Stimulated activated naive CD4-positive, alpha-beta T cell treated with Interleukin-2 at 50 U/mL for 16 hours (primary cell): ENCODE measurements at places on chromosomes 6 and 20.

DNA sequence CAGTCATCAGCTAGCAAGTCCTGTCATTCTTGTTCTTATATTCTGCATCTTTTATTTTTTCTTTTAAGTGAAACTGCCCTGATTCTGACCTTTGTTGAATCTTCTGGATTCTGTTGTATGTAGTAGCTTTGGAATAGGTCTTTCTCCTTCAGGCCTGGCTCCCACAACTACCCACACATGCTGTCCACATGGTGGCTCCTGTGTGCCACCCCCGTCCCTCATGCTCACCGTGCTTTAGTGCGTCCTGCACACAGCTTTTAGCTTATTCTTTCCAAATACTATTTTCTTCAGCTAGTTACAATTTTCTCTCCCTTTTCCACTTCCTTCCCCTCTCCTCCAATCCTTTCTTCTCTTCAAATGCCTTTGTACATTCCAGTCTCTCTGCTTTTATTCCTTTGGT, 61.8 kb downstream of the CTNNBL1 start:
- no peak for DNase-seq

DNA sequence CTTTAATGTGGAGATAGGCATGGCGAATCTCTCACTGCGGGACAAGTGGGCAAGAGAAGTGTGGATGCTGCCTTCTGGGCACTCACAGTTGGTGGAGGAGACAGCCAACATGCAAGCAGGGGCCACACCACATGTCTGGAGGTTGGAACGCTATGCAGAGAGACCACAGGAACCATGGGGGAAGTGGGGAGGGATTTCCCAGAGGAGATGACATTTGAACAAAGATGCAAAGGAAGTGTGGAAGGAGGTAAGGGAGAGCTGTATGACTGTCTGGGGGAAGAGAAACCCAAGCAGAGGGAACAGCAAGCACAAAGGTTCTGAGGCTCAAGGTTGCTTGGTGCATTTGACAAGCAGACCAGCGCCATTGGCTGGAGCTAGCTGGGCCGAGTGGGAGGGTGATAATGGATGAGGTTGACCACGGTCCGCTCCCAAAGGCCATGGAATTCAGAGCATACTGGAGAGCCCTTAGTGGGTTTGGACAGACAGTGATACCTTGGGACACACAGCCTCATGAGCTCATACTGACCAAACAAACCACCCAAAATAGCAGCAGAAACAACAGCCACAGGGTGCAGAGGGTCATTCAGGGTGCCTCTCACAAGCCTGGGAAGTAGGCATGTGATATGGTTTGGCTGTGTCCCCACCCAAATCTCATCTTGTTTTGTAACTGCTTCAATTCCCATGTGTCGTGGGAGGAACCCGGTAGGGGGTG, 7.6 kb upstream of the FAM110A start:
- DNase-seq = no peak

- DNase-seq = no peak
Measured at GRCh38 chr20:59221049-59221706, 57.6 kb downstream of the ZNF831 start.

- no peak for DNase-seq
Measured at GRCh38 chr6:107801173-107801886, 22.8 kb downstream of the SCML4 start.

DNA sequence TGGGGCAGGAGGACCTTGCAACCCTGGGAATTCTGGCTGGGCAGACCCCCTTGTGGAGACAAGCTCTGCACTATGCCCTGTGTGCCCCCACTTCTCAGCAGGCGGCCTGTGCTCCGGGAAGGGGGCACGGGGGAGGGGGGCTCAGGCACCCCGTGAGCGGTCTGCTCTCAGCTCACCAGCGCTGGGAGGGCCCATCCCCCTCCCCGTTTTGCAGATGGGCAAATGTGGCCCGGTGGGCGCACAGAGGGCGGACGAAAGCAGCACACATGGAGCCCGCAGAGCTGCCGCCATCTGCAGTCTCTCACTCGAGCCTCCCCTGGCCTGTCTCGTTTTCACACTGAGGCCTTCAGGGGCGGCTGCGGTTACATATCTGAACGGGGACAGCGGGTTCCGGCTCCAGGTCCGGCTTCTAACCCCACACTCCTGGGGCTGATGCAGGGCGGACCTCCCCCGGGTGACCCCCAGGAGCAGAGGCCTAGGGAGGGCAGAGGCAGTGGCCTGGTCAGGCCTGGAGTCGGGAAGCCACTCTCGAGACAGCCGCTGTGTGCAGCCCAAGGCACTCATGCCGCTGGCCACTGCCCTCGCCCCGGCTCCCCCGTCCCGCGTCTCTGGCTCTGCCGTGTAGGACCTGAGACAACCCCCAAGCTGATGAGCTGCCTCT, 13.9 kb downstream of the CHRNA4 start:
- DNase-seq = no peak

DNA sequence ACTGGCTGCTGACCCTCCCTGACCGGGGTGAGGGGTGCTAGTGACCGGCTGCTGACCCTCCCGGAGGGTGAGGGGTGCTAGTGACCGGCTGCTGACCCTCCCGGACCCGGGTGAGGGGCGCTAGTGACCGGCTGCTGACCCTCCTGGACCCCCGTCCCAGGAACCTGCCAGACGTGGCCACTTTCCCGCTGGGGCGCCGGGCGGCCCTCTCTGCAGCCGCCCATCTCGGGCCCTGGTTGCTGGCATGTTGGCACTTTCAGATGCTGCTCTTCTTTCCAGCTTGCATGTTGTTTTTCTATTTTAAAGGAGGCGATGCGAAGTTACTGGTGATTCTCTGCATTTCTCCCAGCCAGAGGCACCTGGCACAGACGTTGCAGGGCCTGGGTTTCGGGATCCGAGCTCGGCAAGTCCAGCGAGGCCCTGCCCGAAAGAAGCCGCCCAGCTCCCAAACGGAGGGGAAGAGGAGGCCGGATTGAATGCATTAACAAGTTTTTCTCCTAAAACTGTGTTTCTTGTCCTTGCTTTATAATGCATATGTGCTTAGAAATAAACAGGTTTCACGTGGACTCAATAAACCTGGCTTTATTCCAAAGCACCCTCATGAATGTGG, 34.4 kb downstream of the FRMD1 start:
- DNase-seq = no peak

- no peak for DNase-seq
Measured at GRCh38 chr20:284172-284571, 6.4 kb downstream of the C20orf96 start.

DNA sequence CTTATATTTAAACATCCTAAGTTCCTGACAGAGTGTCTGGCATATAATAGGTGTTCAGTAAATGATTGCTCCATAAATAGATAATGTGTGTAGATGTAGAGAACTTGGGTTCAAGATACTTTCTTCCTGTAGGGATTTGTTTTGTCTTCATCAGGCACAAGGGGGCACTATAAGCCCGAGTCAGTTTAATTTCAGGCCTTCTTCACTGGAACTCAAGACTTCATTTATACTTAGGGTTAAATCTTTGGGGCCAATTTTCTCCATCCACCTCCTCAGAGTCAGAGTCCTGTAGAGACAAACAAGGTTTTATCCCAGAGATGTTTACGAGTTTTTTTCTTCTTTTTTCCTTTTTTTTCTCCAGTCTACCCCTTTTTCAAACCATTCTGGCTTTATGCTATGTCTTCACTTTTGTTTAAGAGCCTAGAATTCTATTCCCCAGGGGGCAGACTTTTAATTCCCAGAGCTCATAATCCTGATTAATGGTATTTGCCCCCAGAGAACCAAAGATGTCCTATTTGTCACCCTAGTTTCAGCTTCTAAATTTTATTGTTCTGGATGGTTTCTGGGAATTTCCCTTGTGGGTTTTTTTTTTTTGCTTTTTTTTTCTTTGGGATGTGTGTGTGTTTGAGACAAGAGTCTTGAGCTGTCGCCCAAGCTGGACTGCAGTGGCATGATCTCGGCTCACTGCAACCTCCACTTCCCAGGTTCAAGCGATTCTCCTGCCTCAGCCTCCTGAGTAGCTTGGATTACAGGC, 88.4 kb downstream of the HFE start:
- DNase-seq = peak; percentile 38

GRCh38 chr6:81480139-81480538, 272.3 kb downstream of the TENT5A start:
- no peak for DNase-seq

GRCh38 chr20:15031546-15032351, 694.3 kb upstream of the FLRT3 start:
- DNase-seq = no peak

- DNase-seq = no peak
Measured at GRCh38 chr6:153957394-153957793, 81.6 kb upstream of the OPRM1 start.

DNA sequence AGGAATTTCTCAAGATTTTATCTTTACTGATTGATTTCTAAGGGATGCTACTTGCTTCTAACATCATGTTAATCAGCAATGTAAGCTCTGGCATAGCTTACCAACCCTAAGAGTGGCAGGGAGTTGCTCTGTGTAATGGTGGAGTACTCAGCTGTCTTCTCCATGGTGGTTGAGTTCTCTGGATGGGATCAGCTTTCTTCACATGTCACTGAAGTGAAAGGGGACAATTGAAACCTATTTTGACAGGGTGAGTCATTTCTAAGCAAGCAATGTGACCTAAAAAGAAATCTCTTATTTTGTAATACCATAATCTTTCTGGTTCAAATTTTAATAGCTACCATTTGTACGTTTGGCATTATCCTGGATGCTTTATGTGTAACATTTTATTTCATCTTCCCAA, 430.4 kb downstream of the GJA1 start:
- no peak for DNase-seq

DNA sequence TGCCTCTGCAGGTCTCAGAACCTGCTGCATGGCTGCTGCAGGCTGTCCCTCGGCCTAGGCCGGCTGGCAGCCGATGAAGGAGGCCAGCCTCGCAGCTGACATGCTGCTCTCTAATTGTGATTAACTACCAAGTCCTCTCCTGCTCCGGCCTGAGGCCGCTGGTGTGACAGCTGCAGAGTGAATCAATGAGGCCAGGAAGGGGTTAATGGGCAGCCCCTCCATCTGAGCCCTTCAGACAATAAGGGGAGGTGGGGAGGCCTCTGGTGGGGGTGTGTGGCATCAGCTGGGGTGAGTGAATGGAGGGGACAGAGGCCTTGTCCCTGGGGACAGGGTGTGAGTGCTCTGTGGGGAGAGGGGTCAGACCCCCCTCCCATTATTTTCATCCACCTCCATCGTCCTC, 34.4 kb downstream of the SLC52A3 start:
- no peak for DNase-seq

DNA sequence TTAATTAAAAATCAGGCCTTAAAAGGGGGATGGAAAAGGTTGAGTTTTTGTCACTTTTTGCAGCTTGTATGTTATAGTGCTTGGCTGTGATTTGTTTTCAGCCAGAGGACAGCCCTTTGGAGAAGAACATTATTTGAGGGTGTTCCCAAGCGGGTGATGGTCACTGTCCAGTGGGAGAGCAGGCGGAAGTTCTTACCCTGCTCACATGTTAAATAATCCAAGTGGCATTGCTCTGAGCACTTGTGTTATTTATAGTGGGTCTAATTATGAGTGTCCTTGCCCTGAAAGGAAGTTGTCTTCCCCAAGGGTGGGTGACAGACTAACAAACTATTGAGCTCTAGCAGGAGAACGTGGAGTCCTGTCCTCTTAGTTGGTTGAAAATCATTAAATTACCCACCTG, 49.5 kb downstream of the DOK5 start:
- no peak for DNase-seq

DNA sequence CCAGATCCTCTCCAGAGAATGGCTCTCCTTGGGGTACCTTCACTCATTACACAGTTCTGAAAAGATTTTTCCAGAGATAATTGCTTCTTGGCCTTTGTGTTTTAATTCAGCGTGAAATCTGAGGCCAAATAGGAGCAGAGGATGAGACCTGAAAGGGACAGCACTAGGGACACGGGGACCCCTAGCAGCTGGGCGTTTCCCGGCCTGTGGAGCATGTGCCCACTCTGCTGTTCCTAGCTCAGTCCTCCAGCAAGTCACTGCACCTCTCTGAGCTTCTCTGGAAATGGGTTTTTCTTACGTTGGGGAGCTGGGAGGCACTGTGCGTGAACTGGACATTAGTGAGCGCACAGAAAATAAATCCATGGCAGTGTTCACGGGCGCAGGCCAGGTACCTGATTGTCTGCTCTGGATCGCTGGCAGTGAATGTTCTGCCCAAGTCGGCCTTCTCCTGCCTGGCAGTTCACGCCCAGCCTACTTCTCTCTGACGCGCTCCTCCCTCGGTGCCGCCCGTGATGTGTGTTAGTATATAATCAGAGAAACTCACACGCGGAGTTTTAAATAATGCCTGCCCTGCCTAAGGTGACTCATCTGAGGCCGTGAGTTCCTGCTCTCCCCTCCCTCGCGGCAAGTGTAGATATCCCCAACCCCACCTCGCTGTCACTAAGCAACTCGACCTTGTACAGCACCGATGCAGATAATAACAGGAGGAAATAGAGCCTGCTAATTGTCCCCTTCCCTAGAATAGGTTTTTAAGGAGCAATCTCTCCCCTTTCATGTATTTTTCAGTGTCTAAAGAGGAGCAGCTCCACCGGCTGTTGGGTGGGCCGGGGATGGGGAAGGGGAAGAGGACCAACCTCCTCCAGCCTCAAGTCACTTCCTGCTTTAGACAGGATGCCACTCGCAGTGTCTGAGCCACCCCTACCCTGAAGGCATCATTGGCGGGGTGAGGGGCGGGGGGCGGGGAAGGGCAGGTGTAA, 2.7 kb upstream of the TUBB2A start:
- DNase-seq = peak; percentile 60

- DNase-seq = no peak
Measured at GRCh38 chr20:39967806-39968205, 721.2 kb downstream of the MAFB start.

GRCh38 chr6:41694815-41695526, 40.4 kb downstream of the TFEB start:
- no peak for DNase-seq

- peak; percentile 34 for DNase-seq
Measured at GRCh38 chr20:32206760-32207625, 550 bp downstream of the PLAGL2 start.

- DNase-seq = no peak
Measured at GRCh38 chr6:96211341-96211740, 195.6 kb downstream of the FUT9 start.

DNA sequence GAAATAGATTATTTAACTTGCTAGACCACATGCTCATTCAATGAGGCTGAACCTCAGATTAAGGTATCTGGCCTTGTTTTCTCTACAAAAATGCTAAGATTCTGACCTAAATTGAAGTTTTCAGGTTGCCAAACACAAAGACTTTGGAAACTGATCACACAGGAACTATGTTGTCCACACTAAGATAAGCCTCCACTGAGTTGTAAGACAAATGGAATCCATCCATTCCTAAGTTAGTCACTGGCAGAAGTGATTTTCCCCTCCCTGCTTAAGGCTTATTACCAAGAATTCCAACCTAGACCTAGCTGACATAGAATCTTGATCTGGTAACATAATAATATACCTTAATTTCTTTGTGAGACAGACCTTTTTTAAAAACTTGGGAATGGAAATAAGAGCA, 608.1 kb downstream of the TENT5A start:
- no peak for DNase-seq
